SK-N-SH (cell line): ENCODE measurements at places on chromosomes 3 and 15. TPM values are rescaled to one million over a fixed set of nuclear protein-coding genes. Genes with fewer than 3 reads are reported as not detected.

DNA sequence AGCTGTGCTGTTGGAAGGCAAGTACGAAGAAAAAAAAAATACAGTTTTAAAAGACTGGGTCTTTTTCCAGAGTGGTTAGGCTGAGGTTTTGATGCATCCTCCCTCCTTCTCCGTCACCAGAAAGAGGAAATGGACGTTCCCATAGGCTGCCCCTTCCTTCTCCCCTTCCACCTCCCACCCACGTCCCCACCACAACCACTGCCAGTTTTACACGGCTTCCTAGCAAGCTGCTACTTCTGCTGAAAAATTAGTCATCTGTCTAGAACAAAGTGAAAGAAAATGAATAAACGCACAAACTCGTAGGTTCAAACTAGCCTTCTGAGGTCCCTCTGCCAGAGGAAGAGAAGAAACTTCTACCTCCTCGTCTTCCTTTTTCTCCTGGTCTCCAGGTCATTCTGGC, 71.6 kb upstream of the RPL35A start:
- DNase-seq, result no peak

GRCh38 chr3:59321881-59322540, 272.2 kb upstream of the CFAP20DC start:
- DNase-seq, result no peak

GRCh38 chr3:45939341-45939771, 3.9 kb upstream of the CXCR6 start:
- no peak for DNase-seq

DNA sequence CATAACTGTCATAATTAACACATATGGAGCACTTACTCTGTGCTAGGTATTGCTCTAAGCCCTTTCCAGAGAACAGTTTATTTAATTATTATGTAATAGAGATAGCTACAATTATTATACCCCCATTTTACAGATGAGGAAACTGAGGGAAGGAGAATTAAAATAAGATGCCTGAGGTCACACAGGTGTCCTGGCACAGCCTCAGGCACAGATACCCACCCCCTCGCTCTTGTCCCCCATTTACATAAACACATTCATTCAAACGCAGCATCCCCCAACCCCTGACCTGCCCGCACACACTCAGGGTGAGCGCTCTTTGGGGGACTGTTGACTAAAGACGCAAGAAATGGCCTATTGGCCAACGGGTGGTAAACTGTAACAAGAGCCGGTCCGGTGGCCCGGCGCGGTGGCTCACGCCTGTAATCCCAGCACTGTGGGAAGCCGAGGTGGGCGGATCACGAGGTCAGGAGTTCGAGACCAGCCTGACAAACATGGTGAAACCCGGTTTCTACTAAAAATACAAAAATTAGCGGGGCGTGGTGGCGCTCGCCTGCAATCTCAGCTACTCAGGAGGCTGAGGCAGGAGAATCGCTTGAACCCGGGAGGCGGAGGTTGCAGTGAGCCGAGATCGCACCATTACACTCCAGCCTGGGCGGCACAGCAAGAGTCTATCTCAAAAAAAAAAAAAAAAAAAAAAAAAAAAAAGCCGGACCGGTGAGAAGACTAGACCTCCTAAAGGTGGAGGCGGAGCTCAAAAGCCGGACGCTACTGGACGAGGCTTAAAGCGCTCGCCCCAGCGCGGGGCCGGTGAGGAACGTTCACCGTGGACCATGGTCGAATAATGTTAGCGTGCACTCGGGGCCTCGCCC, 1.9 kb upstream of the ISL2 start:
- DNase-seq, result no peak

DNA sequence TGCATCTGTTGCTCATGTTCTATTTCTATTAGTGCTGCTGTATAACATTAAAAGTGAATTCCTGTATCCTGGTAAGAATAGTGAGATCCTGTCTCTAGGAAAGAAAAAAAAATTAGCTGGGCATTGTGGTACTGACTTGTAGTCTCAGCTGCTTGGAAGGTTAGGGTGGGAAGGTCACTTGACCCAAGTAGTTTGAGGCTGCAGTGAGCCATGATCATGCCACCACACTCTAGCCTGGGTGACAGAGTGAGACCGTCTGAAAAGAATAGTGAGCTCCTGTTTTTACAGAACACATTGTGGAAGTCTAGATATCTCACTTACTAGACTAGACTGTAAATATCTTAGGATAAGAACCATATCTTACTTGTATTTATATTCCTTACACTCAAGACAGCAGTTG, 4.6 kb downstream of the ATP11B start:
- DNase-seq, result no peak

DNA sequence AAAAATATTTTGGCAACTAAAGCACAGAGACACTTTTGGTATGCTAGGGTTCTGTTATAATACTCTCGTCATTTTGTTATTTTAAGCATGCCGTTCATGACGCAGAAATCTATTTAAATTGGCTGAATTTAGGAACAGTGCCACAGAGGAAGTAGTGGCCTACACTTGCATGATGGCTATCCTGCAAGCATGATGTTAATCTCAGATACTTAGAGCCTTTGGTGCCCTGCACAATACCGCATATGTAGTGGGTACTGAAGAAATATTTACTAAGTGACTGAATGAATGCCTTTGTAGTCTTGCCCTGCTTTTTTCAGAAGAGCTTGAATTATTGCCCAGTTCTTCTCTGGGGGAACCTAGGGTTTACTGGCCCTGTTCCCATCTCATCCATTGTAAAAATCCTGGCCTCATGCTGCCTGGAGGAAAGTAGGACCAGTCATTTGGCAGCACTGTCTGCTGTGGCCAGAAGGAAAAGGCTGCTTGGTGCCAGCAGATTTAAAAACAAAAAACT, 79.0 kb downstream of the SERPINI1 start:
- peak; percentile 21 for DNase-seq

DNA sequence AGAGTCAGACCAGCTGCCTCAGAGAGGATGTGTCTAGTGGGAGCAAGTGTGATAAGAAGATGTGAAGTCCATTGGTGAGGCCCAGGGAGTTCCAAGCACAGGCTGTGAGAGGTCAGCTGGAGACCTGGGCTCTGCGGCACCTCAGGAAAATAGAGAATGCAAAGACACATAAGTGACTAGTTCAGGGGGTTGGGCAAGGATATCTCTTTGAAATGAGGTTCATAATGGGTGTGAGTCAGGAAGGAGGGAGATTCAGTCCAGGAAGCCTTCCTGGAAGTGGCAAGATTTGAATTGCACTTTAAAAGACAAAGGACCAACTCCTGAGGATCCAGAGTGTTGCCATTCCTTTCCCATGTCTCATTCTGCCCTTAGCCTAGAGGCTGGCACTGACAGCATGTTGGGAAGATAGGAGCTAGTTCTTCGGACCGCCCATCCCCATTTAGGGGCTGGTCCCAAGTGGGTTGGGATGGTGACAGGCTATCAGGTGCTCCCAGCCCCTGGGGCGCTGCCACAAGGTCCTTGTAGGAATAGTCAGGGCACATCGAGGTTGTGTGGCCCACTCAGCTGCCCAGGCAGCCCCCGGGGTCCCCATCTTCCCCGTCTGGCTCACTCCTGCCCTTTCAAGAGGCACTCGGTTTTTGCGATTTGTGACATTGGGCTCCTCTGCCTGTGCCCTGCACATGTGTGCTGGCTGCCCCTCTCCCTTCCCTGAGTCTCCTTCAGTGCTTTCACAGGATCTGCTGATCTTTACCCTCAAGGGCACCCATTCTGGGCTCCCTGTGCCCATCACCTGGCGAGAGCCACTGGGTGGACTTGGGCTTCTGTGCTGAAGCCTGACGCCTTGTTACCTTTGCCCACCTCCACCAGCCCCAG, 23.7 kb downstream of the ESYT3 start:
- no peak for DNase-seq

DNA sequence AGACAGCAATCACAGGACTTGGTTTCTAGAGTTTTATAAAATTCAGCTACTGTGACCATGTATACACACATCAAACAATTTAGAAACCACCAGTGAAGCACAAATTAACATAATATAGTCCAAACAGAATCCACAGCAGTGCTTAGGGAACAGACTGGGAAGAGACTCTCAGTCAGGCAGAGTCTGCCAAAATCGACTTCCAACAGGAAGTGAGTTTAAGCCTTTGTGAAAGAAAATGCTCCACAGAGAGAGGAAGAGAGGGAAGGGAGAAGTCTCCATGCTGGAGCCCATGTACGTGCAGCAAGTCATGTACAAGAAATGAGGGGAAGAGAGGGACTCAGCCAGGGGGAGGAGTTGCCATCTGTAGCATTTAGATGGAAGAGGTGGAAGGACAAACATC, 172.6 kb downstream of the IL5RA start:
- no peak for DNase-seq

DNA sequence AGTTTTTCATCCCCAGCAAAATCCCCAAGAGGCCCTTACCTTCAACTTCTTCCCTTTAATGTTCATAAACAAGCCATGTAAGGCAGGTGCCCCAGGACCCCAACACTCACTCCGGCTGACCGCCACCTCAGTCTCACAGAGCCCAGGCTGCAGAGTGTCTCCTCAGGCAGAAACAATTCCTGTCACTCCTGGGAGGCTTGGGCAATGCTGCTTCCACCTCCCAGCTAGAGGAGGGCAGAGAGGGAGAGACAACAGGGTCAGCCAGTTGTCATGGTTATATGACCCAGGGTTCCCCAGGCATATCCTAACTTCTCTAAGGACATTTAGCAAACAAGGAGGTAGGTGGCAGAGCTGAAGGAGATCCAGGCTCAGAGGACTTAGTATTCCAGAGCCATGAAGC, at the start of gene PLIN1:
TSS of gene PLIN1 (minus strand) at position 156 of the 400 bp plus-strand sequence. CDS start 1,878 bp downstream, outside the sequence.
- DNase-seq, result no peak

DNA sequence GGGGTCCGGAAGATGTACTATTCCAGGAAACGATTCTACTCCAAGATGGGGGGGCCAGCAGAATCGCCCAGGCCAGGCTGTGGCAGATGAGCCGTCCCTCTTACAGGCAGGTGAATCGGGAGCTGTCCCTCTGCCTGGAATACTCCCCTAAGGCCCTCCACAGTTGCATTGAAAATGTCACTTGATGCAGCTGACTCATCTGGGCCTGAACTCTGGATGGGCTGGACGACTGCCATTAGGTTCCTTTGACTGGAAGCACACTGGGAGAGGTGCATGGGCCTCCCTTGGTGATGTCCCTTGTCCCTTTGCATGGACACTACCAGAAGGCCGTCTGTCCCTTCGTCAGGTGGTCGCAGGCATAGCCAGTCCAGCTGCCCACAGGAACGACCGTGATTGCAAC, 69.6 kb upstream of the HRH1 start:
- no peak for DNase-seq

DNA sequence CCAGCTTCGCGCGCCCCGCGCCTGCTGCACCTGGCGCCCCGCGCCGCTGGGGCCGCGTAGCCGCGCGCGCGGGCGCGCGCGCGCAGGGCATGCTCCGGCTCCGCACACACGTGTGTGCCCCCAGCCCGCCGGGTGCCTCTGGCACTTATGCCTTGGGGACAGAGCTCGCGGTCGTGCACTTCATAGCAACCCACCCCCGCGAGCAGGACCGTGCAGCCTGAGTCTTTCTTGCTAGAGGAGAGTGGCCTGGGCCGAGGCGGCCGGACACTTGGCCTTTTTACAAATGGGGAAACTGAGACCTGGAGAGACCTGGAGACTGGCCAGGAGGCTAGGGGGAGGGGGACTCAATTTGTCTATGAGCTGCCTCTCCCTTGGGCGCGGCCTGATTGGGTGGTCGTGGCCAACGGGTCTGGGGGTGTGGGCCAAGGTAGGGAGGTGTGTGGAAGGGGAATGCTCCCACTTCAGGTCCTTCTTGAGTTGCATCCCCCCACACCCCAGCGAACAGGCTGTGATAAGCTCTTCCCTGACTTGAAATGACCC, 562 bp downstream of the NBEAL2 start:
- DNase-seq, result no peak

- no peak for DNase-seq
These were observed 544.7 kb downstream of the MECOM start for GRCh38 chr3:169118666-169119370.

DNA sequence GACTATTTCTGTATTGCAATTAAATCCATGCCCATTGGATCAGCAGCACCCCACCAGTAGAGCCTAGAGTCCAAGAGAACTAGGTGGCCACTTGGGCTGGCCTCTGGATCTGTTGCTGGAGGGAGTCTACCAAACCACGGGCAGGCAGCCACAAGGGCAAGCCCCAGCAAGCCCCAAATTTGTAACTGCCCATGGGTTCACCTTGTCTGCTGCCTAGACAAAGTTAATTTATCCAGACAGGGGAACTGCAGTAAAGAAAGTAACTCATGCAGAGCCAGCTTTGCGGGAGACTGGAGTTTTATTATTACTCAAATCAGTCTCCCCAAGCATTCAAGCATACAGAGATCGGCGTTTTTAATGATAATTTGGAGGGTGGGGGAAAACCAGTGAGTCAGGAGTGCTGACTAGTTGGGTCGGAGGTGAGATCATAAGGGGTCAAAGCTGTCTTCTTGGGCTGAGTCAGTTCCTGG, 74.0 kb upstream of the TERB2 start:
- DNase-seq, result no peak

- DNase-seq, result no peak
These were observed 163.4 kb upstream of the GADL1 start for GRCh38 chr3:31057891-31058290.

DNA sequence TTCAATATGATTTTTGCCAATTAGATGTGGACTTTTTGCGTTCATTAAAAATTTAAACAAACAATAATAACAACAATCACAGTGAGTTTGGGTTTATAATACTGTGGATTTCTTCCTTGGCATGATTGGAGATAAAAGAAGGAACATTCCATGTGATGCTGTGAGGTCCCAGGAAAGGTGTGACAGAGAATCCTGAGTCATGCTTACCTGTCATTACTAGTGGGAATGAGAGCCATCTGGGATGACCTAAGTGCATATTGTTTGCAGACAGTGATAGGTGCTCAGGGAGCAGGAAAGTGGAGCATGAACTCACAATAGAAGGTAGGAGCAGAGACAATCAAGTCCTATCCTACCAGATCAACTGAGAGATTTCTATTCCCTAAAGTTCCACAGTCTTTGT, 766.5 kb upstream of the CFAP20DC start:
- no peak for DNase-seq

CACNA2D3 gene
- 0.15 and 0.36 TPM in 2 replicates for polyA plus RNA-seq

HHATL gene
- not detected in 2 replicates for polyA plus RNA-seq

RASGRF1 gene
- 0.10 TPM in 1 of 2 replicates, not detected in the other for polyA plus RNA-seq

TRIM42 gene
- not detected in 2 replicates for polyA plus RNA-seq

CYP1A1 gene
- 0.07 and 0.15 TPM in 2 replicates for polyA plus RNA-seq
